ENCODE measurements at places on chromosomes 16 and 17.

GRCh38 chr16:89615596-89616090 lies 2.2 kb downstream of the DPEP1 start:
- peaks cover 10% of the 10 kb centered on the region for H3K4me1 ChIP-seq
- H3K36me3 ChIP-seq = no peaks in the 10 kb centered on the region
- no peak for DNase-seq

GRCh38 chr17:28911411-28912045 lies 8.6 kb upstream of the DHRS13 start:
- H3K4me3 ChIP-seq = no peak overlapping the region
- no peak overlapping the region for H3K27ac ChIP-seq
- no peaks in the 10 kb centered on the region for H3K27me3 ChIP-seq
- H3K36me3 ChIP-seq = peaks cover 70% of the 10 kb centered on the region
- peaks cover 10% of the 10 kb centered on the region for H3K4me1 ChIP-seq

GRCh38 chr16:56753410-56753809 lies 23.5 kb downstream of the NUP93 start:
- H3K36me3 ChIP-seq = peaks cover 33% of the 10 kb centered on the region
- no peak overlapping the region for H3K4me3 ChIP-seq
- peaks cover 20% of the 10 kb centered on the region for H3K4me1 ChIP-seq
- no peaks in the 10 kb centered on the region for H3K27me3 ChIP-seq

DNA sequence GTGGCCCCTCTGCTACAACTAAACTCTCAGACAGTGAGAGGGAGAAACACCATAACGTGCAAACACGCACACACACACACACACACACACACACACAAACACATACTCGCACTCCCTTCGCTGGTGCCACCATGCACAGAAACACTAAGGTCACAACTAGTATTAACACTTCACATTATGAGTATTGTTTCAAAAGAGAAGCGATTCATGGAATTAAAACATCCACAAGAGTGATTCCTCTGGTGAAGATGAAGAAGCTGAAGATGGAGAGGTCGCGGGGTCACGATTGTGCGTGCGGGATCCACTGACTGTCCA lies 7.1 kb upstream of the GHDC start:
- no peak for DNase-seq
- no peaks in the 10 kb centered on the region for H3K27me3 ChIP-seq
- peaks cover 21% of the 10 kb centered on the region for H3K4me1 ChIP-seq
- H3K36me3 ChIP-seq = peaks cover 23% of the 10 kb centered on the region
- no peak overlapping the region for H3K4me3 ChIP-seq

GRCh38 chr16:2791174-2791573 lies 3.8 kb upstream of the PRSS33 start:
- no peak overlapping the region for H3K4me3 ChIP-seq
- no peak overlapping the region for H3K27ac ChIP-seq
- H3K27me3 ChIP-seq = peaks cover 54% of the 10 kb centered on the region
- no peaks in the 10 kb centered on the region for H3K4me1 ChIP-seq
- no peaks in the 10 kb centered on the region for H3K36me3 ChIP-seq

GRCh38 chr17:39943702-39944392 lies 16.3 kb downstream of the LRRC3C start:
- peak overlapping the region; percentile 51 for H3K27ac ChIP-seq
- no peaks in the 10 kb centered on the region for H3K27me3 ChIP-seq
- no peak overlapping the region for H3K4me3 ChIP-seq
- H3K36me3 ChIP-seq = no peaks in the 10 kb centered on the region
- peaks cover 46% of the 10 kb centered on the region for H3K4me1 ChIP-seq

- no peak overlapping the region for H3K27ac ChIP-seq
Observed at GRCh38 chr17:68886401-68886800, 68.8 kb downstream of the ABCA8 start.

DNA sequence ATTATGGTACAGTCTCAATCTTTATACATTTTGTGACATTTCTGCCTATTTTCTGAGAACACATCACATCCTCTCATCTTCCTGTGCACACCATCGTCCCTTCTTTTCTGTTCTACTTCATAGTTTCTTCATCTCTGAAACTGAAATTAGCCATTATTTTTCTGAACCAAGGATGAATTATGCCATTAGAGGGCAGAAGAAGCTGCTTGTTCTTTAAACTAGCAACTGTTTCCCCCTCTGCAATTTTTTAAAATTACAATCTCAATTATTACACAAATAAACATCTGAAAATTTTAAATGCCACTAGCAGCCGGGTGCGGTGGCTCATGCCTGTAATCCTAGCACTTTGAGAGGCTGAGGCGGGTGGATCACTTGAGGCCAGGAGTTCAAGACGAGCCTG lies 41.3 kb downstream of the RBBP6 start:
- H3K36me3 ChIP-seq = no peaks in the 10 kb centered on the region
- no peak overlapping the region for H3K4me3 ChIP-seq
- H3K27ac ChIP-seq = no peak overlapping the region

DNA sequence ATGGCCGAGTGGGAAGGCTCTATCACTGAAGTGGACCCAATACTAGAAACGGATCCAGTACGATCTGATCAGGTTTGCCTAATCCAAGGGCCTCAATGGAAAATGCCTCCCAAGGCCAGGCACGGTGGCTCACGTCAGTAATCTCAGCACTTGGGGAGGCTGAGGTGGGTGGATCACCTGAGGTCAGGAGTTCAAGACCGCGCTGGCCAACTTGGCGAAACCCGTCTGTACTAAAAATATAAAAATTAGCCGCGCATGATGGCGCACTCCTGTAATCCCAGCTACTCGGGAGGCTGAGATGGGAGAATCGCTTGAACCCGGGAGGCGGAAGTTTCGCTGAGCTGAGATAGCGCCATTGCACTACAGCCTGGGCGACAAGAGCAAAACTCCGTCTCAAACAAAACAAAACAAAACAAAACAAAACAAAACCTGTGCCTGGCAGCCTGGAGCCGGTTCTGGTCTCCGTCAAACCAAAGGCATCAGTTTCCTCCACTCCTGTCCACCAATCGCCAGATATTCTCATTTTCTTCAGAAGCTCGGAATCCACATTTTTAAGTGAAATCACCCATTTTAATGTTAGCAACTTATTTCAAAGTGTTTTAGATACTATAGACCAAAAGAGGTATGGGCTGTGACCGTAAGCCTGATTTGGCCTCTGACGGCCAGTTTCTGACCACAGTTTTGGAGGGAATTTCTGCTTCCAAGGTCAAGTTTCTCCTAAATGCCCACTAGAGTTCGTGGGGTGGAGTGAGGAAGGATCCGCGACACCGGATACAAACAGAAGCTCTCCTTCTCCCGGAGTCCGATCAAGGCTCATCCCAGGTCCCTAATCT lies 664 bp downstream of the NQO1 start:
- no peaks in the 10 kb centered on the region for H3K27me3 ChIP-seq
- no peak for DNase-seq
- peak overlapping the region; percentile 100 for H3K4me3 ChIP-seq
- H3K27ac ChIP-seq = peak overlapping the region; percentile 99
- peaks cover 28% of the 10 kb centered on the region for H3K4me1 ChIP-seq
- H3K36me3 ChIP-seq = peaks cover 20% of the 10 kb centered on the region

- no peak overlapping the region for H3K27ac ChIP-seq
- H3K4me3 ChIP-seq = no peak overlapping the region
- H3K4me1 ChIP-seq = no peaks in the 10 kb centered on the region
- peaks cover 28% of the 10 kb centered on the region for H3K27me3 ChIP-seq
Observed at GRCh38 chr17:65698381-65699061, 137.1 kb upstream of the AXIN2 start.

GRCh38 chr16:88651276-88651988 lies 579 bp upstream of the CYBA start:
- H3K4me1 ChIP-seq = peaks cover 33% of the 10 kb centered on the region
- peaks cover 52% of the 10 kb centered on the region for H3K36me3 ChIP-seq
- DNase-seq = peak; percentile 94
- H3K27ac ChIP-seq = peak overlapping the region; percentile 98
- H3K4me3 ChIP-seq = peak overlapping the region; percentile 96

DNA sequence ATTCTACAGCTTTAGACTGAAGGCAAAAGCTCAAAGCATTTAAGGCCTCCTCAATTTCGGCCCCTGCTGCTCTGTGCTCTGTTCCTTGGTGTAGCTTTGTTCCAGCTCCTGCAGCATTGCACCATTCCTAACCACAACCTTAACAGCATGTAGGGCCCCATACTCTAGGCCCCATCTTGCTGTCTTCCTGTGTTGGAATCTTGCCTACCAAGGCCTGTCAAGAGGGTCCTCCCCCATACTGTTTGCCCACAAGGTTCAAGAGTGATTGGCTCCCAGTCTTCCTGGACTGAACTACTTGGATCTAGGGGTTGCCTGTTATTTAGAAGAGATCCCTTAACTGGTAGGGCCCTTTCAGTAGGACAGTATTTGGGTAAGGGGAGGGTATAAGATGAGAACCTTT lies 26.8 kb downstream of the TRPV2 start:
- H3K4me1 ChIP-seq = peaks cover 31% of the 10 kb centered on the region
- H3K27me3 ChIP-seq = no peaks in the 10 kb centered on the region
- H3K27ac ChIP-seq = peak overlapping the region; percentile 88
- H3K4me3 ChIP-seq = peak overlapping the region; percentile 53
- peaks cover 65% of the 10 kb centered on the region for H3K36me3 ChIP-seq
- no peak for DNase-seq

DNA sequence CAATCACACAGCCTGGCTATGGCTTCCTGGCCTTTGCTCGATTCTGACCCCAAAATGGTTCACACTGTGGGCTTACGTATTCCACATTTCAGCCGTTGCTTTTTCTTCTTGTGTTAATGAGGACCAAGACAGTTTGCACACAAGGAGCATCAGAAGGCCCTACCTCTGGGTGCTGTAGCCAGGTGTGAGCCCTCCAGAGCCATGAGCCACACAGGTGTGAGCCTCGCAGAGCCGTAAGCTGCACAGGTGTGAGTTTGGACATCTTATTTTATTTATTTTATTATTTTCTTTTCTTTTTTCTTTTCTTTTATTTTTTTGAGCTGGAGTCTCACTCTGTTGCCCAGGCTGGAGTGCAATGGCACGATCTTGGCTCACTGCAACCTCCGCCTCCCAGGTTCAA lies 70.6 kb downstream of the LMF1 start:
- no peak overlapping the region for H3K27ac ChIP-seq
- no peak overlapping the region for H3K4me3 ChIP-seq
- H3K4me1 ChIP-seq = no peaks in the 10 kb centered on the region

DNA sequence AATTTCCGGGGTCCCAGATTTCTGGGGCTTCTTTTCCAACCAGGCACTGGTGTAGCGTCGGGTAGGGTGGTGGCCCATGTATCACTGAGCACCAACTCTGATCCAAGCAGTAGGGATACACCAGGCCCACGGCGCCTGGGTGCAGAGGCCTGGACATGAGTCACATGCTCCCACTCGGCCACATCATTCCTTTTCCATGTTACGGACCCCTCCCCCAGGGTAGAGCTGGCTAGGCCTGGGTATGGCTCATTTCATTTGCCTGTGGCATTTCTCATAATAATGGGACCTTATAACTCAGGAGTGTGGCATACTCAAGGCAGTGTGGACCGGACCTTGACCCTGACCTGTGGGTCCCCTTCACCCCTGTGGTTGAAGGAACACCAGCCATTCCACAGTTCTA lies 18.0 kb upstream of the NDRG4 start:
- no peak for DNase-seq
- H3K27ac ChIP-seq = no peak overlapping the region
- H3K4me1 ChIP-seq = no peaks in the 10 kb centered on the region
- peaks cover 2% of the 10 kb centered on the region for H3K27me3 ChIP-seq
- H3K36me3 ChIP-seq = no peaks in the 10 kb centered on the region

- peaks cover 4% of the 10 kb centered on the region for H3K27me3 ChIP-seq
- no peaks in the 10 kb centered on the region for H3K4me1 ChIP-seq
- DNase-seq = no peak
- H3K4me3 ChIP-seq = no peak overlapping the region
Observed at GRCh38 chr17:77291591-77292386, 151.0 kb downstream of the SEC14L1 start.

- H3K27ac ChIP-seq = no peak overlapping the region
- H3K4me3 ChIP-seq = no peak overlapping the region
- no peaks in the 10 kb centered on the region for H3K4me1 ChIP-seq
- peaks cover 8% of the 10 kb centered on the region for H3K27me3 ChIP-seq
Observed at GRCh38 chr16:83859265-83859664, 39.6 kb upstream of the MLYCD start.

DNA sequence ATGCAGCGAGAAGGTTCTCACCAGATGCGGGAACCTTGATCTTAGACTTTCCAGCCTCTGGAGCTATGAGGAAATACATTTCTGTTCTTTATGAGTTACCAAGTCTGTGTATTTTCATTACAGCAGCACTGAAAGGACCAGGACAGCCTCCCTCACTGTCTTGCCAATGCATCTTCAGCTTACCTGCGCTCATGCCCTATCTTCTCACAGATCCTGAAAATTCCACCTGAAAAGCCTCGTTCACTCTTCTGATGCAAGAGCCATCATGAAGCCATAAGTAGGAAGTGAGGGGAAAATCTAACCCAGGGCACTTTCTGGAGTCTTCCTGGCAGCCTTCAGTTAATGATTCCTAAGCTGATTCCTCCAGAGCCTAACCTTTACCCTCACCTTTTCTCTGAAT lies 194.0 kb downstream of the SALL1 start:
- H3K4me3 ChIP-seq = no peak overlapping the region
- H3K36me3 ChIP-seq = no peaks in the 10 kb centered on the region
- H3K27ac ChIP-seq = no peak overlapping the region
- H3K4me1 ChIP-seq = no peaks in the 10 kb centered on the region

GRCh38 chr16:48918520-48919258 lies 308.7 kb upstream of the N4BP1 start:
- DNase-seq = no peak
- no peaks in the 10 kb centered on the region for H3K27me3 ChIP-seq
- H3K4me1 ChIP-seq = no peaks in the 10 kb centered on the region

DNA sequence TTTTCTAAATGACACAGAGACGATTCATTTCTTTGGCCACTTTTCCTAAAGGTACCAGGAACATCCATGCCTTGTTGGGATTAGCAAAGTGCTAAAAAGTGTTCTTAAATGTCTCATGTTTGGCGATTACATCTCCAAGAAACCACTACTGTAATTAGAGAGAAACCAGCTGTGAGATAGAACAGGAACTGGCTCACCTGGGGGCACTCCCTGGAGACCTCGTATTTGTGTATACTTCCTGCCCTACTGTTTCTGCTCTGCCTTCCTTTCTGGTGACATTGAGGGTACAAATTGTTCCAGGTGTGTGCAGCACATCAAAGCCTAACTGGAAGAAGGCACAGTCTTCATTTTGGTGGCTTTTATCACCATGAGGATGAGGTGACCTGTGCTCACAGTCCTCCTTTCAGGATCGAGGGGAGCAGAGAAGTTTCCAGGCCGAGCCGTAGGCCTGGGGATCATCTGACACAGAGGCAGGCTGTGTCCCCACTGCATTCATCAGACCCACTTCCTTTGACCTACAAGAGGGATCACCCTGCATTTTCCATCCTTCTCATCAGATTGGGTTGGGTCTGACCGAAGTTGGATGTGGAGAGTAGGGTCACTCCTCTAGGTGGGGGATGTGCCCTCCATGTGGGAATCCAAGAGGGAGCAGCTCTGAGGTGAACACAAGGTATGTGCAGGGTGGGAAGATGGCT lies 23.7 kb downstream of the CCL4 start:
- H3K27me3 ChIP-seq = no peaks in the 10 kb centered on the region
- H3K27ac ChIP-seq = peak overlapping the region; percentile 73
- peaks cover 66% of the 10 kb centered on the region for H3K4me1 ChIP-seq
- DNase-seq = peak; percentile 46

GRCh38 chr17:64356304-64356686 lies 34.4 kb downstream of the PECAM1 start:
- H3K27me3 ChIP-seq = no peaks in the 10 kb centered on the region
- no peak for DNase-seq
- H3K36me3 ChIP-seq = peaks cover 25% of the 10 kb centered on the region
- H3K4me1 ChIP-seq = peaks cover 2% of the 10 kb centered on the region
